ENCODE measurements at places on chromosomes 2 and 18.

- peak; percentile 39 for DNase-seq
These were observed 145.1 kb downstream of the KCNE4 start for GRCh38 chr2:223197046-223197445.

DNA sequence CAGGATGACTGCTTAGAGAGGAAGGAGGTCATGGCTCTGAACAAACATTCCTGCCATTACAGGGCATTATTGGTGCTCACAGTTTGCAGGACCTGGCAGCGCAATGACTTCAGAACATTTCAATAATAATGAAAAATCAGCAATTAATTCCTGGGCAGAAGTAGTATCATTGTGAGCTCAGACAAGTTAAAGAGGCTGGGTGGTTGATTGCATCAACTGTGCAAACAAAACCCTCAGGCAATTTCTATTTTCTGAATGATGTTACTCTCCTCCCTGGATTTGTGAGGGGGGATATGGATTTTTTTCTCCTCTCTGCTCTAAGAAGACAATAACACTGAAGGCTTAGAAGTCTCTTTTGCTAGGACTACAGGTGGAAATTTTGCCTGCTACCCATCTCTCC is 168.1 kb upstream of the TACR1 start:
- no peak for DNase-seq

DNA sequence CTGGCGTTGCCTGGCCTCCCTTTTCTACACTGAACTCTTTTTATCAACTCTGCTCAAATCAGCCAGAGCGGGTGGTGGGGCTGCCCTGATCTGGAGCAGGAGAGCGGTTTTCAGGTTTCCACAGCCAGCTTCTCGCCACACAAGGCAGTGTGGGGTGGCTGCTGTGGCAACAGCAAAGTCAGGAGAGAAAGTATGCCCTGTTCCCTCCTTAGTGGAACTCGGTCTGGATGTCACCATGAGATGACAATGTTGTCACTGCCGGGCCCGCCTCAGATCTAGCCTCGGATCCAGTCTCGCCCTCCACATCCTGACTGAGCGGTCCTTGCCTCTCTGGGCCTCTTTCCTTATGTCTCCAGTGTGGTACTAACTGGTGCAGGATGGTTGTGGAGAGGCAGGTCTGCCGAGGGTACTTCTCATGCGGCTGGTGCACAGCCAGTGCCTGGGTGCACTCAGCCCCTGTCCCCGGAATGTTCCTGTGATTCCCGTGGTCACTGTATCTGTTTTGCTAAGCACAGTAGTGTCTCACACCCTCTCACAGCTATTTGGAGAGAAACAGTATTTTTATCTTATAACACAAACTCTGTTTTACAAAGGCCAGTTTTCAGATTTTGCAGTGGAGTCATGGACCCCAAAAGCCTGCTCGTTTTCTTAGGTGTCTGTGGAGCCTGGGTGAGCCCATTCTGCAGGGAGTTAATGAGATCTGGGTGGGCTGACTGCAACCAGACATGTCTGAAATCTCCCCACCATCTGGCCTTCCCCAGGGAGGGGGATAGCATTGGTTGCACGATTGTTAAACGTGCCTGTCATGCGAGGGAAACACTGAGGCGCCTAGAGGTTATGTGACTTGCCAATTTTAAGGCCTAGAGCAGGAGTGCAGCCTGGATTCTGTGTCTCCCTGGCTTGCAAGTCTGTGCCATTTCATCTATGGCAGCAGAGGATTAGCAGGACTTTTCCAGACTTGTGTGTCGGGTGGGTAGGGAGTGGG is 261.1 kb upstream of the AGAP1 start:
- no peak for DNase-seq

GRCh38 chr2:178478130-178478438 is 316 bp downstream of the FKBP7 start:
- DNase-seq = no peak

DNA sequence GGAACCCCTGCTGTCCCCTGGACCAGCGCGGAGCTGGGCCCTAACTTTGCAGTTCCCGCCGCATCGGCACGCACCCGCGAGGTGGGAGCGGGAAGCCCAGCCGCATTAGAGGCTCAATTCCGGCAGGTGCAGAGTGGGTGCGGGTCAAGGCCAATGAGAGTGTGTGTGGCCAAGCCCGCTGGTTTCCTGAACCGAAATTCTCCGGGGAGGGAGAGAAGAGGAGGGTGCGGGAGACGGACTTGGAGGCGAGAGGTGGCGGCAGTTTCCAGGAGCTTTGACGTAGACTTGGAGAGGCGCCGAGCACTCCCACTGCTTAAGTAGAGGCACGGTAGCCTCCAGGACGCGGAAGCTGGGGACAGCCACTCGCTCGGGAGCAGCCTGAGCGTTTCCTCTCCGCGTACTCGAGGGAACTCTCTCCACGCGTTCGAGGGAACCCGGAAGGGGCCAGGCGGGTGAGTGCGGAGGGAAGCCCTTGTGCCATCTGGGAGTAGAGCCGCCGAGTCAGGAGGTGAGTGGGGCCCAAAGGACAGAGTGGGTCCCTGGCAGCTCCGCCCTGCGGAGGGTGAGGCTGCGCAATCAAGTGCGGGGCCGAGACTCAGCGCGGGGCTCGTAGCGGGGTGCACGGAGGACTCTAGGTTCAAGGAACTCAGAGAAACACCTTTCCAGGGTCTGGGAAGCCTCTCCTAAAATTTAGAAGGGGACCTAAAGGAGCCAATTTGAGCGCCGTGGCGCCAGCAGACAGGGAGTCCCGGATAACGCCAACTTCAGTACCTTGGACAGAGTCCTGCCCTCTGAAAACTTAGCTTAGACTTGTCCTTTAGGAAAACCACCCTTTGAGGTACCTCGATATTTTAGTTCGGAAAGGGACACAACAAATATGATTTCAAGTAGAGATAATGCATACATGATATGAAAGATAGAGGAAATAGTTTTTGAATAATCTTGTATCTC is at the start of gene FAM237A:
FAM237A (plus strand) TSS at position 413 of the 951 bp plus-strand sequence. CDS start 1,750 bp downstream, outside the sequence.
- DNase-seq = peak; percentile 69

- no peak for DNase-seq
These were observed 25.7 kb downstream of the LPIN1 start for GRCh38 chr2:11771971-11772615.

- DNase-seq = no peak
These were observed 111.8 kb upstream of the SP3 start for GRCh38 chr2:174076975-174077374.

- peak; percentile 71 for DNase-seq
These were observed 41.6 kb upstream of the MAP4K4 start for GRCh38 chr2:101655702-101656422.

DNA sequence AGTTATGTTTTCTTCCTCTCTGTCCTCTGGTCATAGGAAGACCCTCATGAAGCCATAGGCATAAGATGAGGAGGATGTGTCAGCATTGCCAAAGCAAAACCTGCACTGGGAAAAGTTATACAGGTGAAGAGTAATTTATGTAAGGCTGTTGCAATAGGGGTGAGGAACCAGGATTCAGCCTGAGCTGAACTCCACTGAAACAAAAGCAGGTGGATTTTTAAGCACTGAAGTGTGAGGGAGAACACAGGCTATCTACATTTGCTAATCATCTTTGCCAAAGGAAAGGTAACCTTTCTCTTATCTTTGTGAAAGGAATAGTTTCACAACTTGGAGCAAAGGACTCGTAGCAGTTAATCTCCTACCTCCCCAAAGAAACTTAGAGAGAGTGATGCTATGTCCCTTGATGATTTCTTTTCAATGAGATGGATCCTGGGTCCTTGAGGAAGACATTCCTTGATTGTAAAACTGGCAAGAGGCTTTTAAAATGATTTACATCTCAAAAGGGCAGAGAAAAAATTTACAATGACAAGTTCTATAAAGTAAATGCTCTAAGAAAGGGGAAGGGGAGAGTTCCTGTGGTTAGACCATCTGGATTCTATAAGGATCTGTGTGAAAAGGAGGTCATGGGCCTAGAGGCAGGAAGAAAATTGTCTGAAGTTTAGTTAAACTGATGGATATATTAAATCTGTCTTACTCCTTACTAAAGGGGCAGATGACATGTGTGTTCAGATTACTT is 385.4 kb upstream of the CDH7 start:
- DNase-seq = peak; percentile 2

GRCh38 chr2:133363884-133364283 is 204.4 kb downstream of the NCKAP5 start:
- no peak for DNase-seq

DNA sequence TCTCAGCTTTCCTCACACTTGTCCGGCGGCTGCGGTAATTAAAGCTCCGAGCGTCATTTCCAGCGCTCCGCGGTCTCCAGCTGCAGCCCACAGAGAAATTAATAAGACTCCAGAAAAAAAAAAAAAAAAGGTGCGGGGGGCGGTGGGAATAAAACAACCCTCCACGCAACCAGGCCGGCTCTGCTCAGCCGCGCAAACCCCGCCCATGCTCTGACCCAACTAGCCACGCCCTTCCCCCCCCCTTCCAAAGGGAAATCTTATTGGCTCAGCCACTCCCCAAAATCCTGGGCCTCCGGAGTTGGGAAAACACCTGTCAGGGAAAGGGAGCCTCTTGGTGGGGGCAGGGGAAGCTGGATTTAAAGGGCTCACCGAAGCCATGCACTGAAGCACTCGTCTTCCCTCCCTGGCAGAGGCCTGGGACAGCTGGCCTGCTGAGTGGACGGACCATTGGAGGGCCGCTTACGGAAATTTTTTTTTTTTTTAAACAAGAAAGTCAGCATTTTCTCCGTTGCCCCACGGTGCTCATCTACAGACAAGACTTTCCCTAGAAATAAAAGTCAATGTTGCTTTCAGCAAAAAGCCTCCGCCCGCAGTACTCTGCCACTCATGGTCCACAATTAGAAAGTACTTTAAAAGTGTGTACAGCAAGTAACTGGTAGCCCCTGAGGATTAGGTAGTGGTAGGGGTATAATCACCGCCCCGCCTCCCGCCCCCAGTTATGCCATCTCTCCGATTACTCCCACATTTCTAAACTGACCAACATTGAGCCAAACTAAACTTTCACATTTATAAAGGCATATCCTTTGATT is 674 bp upstream of the ERBB4 start:
- no peak for DNase-seq

DNA sequence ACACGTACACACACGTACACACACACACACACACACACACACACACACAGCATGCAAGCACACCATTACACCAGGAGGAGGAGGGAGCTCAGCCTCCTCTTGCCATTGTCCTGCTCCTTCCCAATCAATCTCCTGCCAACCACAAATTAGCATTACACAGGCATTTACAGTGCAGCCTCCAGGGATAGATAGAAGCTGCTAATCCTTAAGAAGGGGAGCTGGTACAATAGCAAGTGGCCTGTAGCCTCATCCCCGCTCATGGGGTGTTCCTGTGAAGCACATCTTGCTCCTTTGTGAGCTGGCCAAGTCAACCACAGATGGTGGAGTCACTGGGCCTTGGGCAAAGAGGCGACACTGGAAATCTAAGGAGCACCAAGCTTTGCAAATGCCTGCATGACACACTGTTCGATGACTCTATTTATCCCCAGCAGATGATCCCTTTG is 110.3 kb upstream of the PKDCC start:
- peak; percentile 76 for DNase-seq

DNA sequence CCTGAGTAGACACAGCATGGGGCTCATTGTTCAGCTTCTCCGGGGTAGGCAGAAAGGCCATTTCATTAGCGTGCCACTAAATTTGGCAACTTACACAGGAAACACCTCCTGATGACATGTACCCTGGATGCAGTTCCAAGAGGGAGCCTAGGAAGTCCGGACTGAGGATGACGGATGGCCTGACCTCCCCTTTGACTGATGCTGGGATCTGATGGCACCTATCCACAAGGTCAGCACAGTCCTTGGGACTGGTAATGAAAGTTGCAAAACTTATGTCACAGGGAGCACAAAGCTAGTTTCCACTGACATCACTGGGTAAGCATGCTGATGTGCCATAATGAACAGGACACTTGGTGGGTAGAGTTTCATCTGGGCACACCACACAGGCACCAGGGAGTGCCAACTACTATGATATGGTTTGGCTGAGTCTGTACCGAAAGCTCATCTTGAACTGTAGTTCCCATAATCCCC is 126.7 kb upstream of the ARL4C start:
- no peak for DNase-seq

DNA sequence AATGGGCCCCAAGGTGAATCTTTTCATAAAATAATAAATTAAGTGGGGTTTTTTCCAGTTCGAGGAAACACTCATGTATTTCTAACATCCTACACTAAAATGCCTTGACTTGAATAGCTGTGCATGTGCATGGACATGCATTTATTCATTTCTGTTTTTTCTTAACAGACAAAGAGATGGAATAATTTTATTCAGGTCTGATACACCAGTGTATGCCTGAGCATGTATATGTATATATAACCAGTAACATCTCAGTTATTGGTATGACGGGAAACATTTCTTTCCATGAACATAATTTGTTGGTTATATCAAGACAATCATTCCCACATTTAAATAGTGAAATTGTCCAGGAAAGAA is 468.7 kb upstream of the TNP1 start:
- no peak for DNase-seq

DNA sequence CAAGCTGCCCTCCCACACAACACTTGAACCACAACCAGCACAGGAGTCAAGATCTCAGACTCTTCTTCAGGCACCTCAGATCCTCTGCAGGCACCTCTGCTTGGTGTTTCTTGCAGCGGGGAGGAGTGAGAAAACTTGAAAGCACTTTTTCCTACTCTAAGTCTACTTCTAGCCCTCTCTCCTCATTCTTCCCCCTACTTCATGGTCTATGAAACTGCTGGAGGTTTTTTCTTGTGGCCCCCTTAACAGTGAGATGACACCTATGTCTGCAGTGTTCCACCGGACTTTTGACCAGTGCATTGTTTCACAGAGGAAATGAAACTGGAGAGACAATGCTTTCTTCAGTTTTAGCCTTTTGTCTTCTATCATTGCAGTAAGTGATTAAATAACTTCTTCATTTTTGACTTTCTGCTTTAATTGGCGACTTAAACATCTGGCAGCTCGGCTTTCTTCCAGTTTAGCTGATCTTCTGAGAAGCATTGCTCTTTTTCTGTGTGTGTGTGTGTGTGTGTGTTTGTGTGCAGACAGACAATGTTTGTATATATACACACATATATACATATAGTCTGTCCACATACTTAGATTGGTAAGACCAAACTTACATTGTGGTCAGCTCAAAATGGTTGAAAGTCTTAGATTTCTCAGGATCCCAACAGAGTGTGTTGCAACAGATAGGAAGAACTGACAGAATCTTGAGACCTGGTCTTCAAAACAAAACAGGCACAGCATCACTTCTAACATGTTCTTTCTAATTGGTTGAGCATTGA is 1474.0 kb upstream of the TMEFF2 start:
- DNase-seq = no peak

- no peak for DNase-seq
These were observed 217.0 kb downstream of the OSR1 start for GRCh38 chr2:19141234-19142004.

- DNase-seq = peak; percentile 62
These were observed 11.2 kb downstream of the ARID5A start for GRCh38 chr2:96547731-96548171.

GRCh38 chr2:191710411-191710900 is 32.5 kb downstream of the NABP1 start:
- peak; percentile 92 for DNase-seq

GRCh38 chr2:176018708-176019107 is 16.6 kb upstream of the LNPK start:
- peak; percentile 44 for DNase-seq

- DNase-seq = no peak
These were observed 148.4 kb downstream of the SH3RF3 start for GRCh38 chr2:109277406-109277805.

GRCh38 chr2:222842491-222843174 is 18.2 kb upstream of the ACSL3 start:
- DNase-seq = no peak
